ENCODE measurements at places on chromosomes 3 and 15. TPM values are rescaled to one million over a fixed set of nuclear protein-coding genes. Genes with fewer than 3 reads are reported as not detected.

The INSYN1 gene
- total RNA-seq = 4.3 TPM

The FANCD2OS gene
- total RNA-seq = not detected

The STAB1 gene
- 4.5 TPM for total RNA-seq

The OR5K3 gene
- total RNA-seq = not detected

The IRAK2 gene
- total RNA-seq = 3.7 TPM

The MYH15 gene
- total RNA-seq = 0.22 TPM

The P2RY1 gene
- not detected for total RNA-seq

The SERP1 gene
- total RNA-seq = 105 TPM

The RAD51 gene
- 4.8 TPM for total RNA-seq

The ITPR1 gene
- 79.0 TPM for total RNA-seq

The CNTN6 gene
- under 0.01 TPM for total RNA-seq

The TGM5 gene
- 0.22 TPM for total RNA-seq

The CILP gene
- 4.6 TPM for total RNA-seq

The TRIM42 gene
- not detected for total RNA-seq

The SNAP23 gene
- total RNA-seq = 70.7 TPM

The CHRNB4 gene
- not detected for total RNA-seq

The RBPMS2 gene
- total RNA-seq = 0.97 TPM

The IL5RA gene
- total RNA-seq = not detected

The SMAD6 gene
- total RNA-seq = 86.9 TPM

The MYL3 gene
- not detected for total RNA-seq

The CPLX3 gene
- not detected for total RNA-seq

The USF3 gene
- total RNA-seq = 13.7 TPM

The IQCF5 gene
- total RNA-seq = not detected

The UBE2E1 gene
- total RNA-seq = 85.1 TPM

The CYP1A1 gene
- total RNA-seq = not detected

The TGM4 gene
- not detected for total RNA-seq

The LRRIQ4 gene
- under 0.01 TPM for total RNA-seq

The SLC35G2 gene
- total RNA-seq = 15.3 TPM

The NMD3 gene
- 129 TPM for total RNA-seq

The GOLGA6L7 gene
- total RNA-seq = not detected

The GRM2 gene
- under 0.01 TPM for total RNA-seq

The LMOD3 gene
- total RNA-seq = 0.22 TPM

The TLR9 gene
- 0.13 TPM for total RNA-seq

The LRRC3B gene
- total RNA-seq = not detected

The TICRR gene
- 2.9 TPM for total RNA-seq

The SLC6A1 gene
- total RNA-seq = not detected

The HEG1 gene
- 128 TPM for total RNA-seq

The CLDN18 gene
- total RNA-seq = under 0.01 TPM

The IL1RAP gene
- 22.1 TPM for total RNA-seq

The BCL2A1 gene
- 1.7 TPM for total RNA-seq

The ZPLD1 gene
- 0.26 TPM for total RNA-seq
